ENCODE measurements at places on chromosomes 1 and 21.

DNA sequence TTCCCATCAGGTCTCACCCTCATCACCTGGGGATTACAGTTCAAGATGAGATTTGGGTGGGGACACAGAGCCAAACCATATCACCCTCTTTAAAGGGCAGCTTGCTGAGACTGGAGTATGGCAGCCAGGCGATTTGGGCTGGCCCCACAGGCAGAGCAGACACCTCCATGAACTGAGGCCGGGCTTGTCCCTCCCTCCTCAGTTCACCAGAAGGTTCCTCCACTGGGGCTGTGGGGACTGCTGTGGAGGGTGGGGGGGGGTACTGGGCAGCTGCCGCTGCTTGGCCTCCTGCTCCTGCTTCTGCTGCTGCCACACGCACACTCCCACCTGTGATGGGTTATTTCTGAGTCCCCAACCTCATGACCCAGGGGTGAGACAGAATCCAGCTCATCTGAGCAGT lies 53.9 kb upstream of the PDE9A start:
- no peak for DNase-seq

- no peak for DNase-seq
Observed at GRCh38 chr1:26530895-26531598, 1.5 kb downstream of the RPS6KA1 start.

DNA sequence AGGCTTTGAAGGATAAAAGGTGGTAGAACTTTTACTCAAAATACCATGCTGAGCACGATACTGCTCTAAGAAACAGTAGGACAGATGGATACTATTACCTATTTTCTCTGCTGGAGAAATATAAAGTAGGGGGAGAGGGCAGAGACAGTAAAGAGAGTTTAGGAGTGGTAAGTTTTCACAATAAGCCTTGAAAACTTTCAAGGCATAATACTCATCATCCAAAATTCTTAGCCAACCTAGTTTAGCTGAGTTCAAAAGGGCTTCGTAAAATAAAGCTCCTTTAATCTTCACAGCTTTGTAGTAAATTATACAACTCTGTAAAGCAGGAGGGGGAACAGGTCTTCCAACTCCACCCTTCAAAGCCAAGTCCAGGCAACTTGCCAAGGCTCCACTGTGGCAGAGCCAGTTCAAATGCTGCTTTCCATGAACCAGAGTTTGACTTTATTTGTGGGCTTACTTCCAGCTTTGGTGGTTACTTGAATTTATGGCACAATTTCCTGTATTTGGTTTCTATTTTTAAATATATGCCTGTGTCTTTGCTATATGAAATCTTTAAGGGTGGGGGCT lies 15.5 kb downstream of the TEX38 start:
- peak; percentile 79 for DNase-seq

DNA sequence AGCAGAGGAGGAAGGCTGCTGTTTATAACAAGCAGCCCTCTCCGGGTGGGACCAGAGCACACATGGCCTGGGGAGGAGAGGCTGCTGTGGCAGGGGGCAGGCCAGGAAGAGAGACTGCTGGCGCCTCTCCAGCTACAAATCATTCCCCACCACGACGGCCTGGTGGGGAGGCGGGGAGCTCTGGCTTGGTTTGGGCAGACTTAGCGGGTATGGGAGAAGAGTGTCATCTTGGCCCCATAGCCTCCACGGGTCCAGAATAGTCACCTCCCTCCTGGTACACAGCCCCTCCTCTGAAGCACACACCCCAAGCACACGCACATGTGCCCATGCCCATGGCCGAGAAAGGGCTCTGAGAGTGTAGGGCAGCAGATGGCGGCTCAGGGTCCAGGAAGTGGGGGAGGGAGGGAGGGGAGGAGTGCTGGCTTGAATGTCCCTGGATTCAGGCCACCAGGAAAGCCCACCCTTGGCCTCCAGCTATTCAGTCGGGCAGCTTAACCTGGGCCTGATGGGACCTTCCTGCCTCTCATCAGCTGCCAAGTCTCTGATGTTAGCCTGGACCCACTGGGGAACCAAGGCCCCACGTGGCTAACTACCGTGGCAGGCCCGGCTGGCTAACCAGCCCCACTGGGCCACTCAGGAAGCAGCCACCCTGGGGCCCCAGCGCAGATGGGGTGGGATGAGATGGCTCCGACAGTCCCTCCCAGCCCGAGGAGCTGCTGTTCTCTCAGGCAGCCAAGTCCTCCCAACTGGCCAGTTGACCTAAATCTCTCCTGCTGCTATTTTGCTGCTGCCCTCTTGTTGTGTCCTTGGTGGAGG lies 10.9 kb downstream of the LRP8 start:
- no peak for DNase-seq

- no peak for DNase-seq
Observed at GRCh38 chr21:43688906-43689305, 29.5 kb downstream of the RRP1B start.

- peak; percentile 69 for DNase-seq
Observed at GRCh38 chr1:207495801-207496792, at the start of gene CR1. Gene CR1, plus strand, starts transcription at chr1:207496157. Its CDS starts 111 bp downstream, at chr1:207496268.

GRCh38 chr1:18912550-18912949 lies 10.2 kb upstream of the ALDH4A1 start:
- no peak for DNase-seq

GRCh38 chr1:41866285-41866684 lies 52.4 kb downstream of the HIVEP3 start:
- DNase-seq, result peak; percentile 60

GRCh38 chr1:169885207-169885606 lies 8.5 kb downstream of the SCYL3 start:
- DNase-seq, result no peak

DNA sequence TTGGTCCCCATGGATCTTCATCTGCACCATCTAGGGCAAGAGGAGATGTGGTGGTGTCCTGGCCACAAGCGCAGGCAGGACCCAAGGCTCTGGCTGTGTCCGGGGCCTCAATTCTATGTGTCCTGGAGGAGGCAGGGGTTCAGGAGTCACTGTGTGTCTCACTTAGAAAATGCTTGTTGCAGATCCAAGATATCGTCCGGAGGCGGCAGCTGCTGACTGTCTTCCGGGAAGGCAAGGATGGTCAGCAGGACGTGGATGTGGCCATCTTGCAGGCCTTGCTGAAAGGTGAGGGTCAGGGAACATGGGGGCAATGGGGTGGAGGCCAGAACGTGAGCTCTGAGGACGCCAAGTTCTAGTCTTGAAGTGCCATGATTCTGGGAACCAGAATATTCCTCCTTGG lies 29.1 kb downstream of the TRPM2 start:
- DNase-seq, result no peak

- DNase-seq, result no peak
Observed at GRCh38 chr1:181386951-181387350, 96.4 kb upstream of the CACNA1E start.

- DNase-seq, result no peak
Observed at GRCh38 chr21:42027822-42028765, 17.9 kb upstream of the ZBTB21 start.

DNA sequence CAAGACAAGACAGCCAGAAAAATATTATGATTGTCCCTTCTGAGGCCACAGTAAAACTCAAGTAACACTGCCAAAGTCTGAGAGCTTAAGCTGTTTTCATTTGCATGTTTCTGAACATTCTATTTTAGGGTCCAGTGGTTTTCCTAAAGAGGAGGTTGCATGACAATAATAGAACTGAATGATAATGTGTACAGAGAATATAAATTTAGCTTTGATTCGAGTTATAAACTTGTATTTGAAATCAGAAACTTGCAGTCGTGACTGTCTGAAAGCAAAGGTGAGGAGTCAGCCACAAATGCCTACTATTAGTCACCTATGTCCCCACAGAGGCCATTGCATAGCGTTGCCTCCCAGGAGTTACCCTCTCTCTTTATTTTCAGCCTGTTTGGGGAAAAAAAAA lies 363.1 kb upstream of the ADGRL2 start:
- DNase-seq, result no peak

- DNase-seq, result no peak
Observed at GRCh38 chr1:11693024-11693590, 1.6 kb downstream of the DRAXIN start.

- no peak for DNase-seq
Observed at GRCh38 chr1:181669246-181669645, 185.9 kb downstream of the CACNA1E start.

DNA sequence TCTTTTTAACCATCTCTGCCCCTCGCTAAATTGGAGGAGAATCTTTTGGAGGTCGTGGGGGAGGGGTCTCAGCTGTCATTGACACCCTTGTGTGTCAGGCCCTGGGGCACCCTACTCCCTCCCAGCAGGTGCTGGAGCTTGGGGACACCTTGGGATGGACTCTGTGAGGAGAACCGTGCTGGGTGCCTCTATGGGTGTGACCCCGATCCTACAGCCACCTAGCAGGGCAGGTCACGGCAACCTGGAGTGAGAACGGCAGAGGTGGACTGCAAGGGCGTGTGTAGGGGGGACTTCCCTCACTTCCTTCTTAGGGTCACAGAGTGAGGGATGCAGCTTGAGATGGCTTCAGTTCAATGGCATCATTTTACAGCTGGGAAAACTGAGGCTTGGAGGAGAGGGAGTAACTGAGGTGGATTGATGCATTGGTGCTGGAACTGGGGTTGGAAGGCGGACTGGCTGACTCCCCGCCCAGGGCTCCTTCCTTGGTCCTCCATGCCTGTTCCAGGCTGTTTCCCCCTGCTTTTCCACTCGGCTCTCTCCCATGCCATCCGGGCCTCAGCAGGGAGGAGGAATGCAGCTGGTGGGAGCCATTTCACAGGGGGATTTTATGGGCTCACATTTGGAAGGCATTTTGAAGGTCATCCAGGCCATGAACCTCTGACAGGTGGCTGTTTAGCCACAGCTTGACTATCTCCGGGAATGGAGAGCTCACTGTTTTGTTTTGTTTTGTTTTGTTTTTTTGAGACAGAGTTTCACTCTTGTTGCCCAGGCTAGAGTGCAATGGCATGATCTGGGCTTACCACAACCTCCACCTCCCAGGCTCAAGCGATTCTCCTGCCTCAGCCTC lies 18.8 kb upstream of the ARHGEF10L start:
- DNase-seq, result no peak

- DNase-seq, result no peak
Observed at GRCh38 chr1:17141441-17142197, 22.4 kb upstream of the PADI2 start.

DNA sequence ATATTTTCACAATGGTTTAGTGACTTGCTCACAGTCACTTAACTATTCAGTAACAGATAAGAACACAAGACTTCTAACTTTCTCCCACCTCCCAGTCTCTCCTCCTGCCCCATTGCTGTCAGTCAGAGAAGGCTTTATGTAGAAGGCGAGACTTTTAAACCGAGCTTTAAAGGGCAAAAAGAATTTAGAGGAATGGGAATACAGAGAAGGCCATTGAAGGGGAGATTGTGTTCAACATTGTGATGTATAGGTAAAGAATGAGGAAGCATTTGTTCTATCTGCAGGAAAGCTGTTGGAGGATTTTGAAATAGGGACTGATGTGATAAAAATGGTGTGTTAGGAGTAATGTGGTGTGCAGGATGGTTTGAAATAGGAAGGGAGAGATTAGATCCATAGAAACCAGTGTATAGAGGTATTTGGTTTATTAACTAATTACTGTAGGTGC lies 7.3 kb downstream of the POU2F1 start:
- no peak for DNase-seq

DNA sequence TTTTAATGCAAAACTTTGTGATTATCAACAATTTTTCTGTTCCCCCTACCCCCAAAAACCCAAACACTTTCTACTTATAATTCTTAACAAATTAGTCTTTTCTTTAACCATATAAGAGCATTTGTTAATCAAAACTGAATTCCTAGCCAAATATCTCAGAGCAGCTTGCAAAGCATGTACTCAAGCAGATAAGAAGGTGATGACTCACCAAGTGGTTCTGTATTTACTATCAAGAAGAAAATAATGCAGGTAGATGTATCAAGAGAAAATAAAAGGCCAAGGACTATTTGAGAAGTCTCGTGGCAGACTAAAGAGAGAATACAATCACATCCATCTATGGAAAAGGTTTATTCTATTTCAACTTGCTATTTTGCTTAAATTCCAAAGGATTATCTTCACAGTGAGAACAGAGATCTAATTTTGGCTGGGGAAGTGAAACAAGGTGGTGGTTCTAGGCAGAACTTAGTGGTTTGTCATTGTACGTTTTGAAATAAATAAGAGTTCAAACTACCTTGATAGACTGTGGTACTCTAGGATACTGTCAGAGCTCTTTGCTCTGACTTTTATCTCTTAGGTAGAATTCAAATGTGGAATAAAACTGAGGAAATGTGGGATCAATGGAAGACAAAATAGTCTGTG lies 94.7 kb upstream of the NRIP1 start:
- no peak for DNase-seq

GRCh38 chr1:6944434-6944833 lies 159.2 kb downstream of the CAMTA1 start:
- no peak for DNase-seq

GRCh38 chr1:212594640-212595039 lies 13.9 kb upstream of the ATF3 start:
- no peak for DNase-seq

DNA sequence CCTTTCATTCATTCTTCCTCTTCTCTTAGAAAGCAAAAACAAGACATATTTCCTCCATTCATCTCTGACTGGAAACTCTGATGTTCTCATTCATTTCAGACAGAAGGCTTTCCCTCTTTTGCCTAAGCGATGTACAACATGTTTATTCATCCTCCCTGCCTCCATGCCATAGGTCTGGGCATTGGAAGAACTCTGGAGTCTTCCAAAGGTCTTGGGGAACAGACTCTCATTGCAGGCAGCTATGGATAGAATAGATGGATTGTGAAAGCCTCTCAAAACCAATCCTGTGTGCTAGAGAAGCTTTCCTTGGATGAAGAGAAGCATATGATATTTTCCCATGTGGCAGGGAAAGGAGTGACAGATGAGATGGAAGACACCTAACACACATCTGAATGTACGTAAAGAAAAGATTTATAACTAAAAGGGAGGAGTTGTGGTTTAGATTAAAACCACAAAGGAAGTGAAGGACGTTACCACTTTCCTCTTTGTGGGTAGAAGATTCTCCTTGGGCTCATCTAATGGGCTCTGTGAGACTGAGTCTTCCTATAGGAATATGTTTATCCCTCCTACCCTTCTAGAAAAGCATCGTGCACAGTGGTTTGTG lies 38.7 kb downstream of the BCL9 start:
- DNase-seq, result no peak

- DNase-seq, result peak; percentile 35
Observed at GRCh38 chr1:180194048-180194425, 36.0 kb upstream of the LHX4 start.
